ENCODE measurements at places on chromosomes 3 and 15. TPM values are rescaled to one million over a fixed set of nuclear protein-coding genes. Genes with fewer than 3 reads are reported as not detected.

DVL3 gene
- total RNA-seq: 38.5 TPM

KBTBD13 gene
- total RNA-seq: not detected

MAPK6 gene
- total RNA-seq: 20.3 TPM

DPPA4 gene
- total RNA-seq: 0.16 TPM

DNA sequence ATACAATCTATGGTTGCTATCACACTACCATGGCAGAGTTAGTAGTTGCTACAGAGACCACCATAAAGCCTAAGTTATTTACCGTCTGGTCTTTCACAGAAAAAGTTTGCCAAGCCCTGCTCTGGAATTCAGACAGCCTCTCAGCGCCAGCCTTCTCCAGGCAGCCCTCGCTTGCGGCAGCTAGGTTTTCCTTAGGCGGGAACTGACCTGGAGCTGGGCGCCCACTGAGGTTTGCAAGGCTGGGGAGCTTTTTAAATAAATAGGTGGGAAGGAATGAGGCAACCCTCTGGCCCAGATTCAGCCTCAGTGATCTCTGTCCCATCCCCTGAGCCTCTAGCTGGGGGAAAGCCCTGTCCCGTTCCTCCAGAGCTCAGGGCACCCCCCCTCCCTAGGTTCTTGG lies 1.2 kb downstream of the CTSH start:
- peak overlapping the region; percentile 58 for H3K4me3 ChIP-seq
- H3K36me3 ChIP-seq: no peaks in the 10 kb centered on the region
- DNase-seq: no peak
- peak overlapping the region; percentile 62 for H3K27ac ChIP-seq

GRCh38 chr3:140570602-140571001 lies 107.3 kb upstream of the TRIM42 start:
- H3K27ac ChIP-seq: no peak overlapping the region
- no peak overlapping the region for H3K4me3 ChIP-seq
- DNase-seq: no peak
- H3K27me3 ChIP-seq: no peaks in the 10 kb centered on the region

- no peaks in the 10 kb centered on the region for H3K4me1 ChIP-seq
- DNase-seq: no peak
- no peak overlapping the region for H3K27ac ChIP-seq
- no peaks in the 10 kb centered on the region for H3K36me3 ChIP-seq
- H3K27me3 ChIP-seq: no peaks in the 10 kb centered on the region
Observed at GRCh38 chr15:46301826-46302225, 667.0 kb downstream of the SQOR start.

GRCh38 chr3:44661189-44661588 lies 12.7 kb downstream of the ZNF35 start:
- H3K4me1 ChIP-seq: no peaks in the 10 kb centered on the region
- no peaks in the 10 kb centered on the region for H3K27me3 ChIP-seq
- H3K36me3 ChIP-seq: peaks cover 45% of the 10 kb centered on the region
- DNase-seq: no peak

DNA sequence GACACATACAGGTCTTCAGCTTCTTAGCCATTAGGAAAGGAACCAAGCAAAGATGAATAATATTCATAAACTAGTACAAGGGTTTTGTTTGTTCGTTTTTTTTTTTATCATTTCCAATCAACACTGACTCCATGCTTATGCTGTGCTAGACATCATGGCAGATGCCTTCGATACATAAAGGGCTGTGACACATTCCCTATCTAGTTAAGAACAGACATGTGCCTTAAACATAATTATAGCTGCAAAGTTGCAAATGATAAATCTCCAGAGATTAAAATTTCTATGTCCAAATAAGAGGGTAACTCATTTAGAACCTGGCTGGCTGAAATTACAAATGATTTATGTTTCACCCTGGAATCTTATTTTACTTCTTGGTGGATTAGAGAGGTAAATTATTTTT lies 386.4 kb downstream of the LSAMP start:
- H3K4me1 ChIP-seq: no peaks in the 10 kb centered on the region
- no peak overlapping the region for H3K4me3 ChIP-seq
- DNase-seq: no peak
- no peaks in the 10 kb centered on the region for H3K36me3 ChIP-seq
- H3K27ac ChIP-seq: no peak overlapping the region

DNA sequence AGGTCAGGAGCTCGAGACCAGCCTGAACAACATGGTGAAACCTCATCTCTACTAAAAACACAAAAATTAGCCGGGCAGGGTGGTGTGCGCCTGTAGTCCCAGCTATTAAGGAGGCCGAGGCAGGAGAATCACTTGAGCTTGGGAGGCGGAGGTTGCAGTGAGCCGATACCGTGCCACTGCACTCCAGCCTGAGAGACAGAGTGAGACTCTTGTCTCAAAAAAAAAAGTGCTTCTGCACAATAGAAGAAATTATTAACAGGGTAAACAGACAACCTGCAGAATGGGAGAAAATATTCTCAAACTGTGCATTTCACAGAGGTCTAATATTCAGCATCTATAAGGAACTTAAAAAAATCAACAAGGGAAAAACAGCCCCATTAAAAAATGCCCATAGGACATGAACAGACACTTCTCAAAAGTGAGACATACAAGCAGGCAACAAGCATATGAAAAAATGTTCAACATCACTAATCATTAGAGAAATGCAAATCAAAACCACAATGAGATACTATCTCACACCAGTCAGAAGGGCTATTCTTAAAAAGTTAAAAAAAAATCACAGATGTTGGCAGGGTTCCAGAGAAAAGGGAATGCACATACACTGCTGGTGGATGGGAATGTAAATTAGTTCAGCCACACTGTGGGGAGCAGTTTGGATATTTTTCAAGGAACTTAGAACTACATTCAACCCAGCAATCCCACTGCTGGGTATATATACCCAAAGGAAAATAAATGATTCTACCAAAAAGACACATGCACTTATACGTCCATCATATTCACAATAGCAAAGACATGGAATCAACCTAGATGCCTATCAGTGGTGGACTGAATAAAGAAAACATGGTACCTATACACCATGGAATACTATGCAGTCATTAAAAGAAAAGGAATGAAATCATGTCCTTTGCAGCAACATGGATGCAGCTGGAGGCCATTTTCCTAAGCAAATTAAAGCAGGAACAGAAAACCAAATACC lies 75.5 kb downstream of the MSL2 start:
- no peaks in the 10 kb centered on the region for H3K4me1 ChIP-seq
- H3K4me3 ChIP-seq: no peak overlapping the region
- H3K36me3 ChIP-seq: no peaks in the 10 kb centered on the region
- H3K27me3 ChIP-seq: no peaks in the 10 kb centered on the region
- no peak overlapping the region for H3K27ac ChIP-seq

DNA sequence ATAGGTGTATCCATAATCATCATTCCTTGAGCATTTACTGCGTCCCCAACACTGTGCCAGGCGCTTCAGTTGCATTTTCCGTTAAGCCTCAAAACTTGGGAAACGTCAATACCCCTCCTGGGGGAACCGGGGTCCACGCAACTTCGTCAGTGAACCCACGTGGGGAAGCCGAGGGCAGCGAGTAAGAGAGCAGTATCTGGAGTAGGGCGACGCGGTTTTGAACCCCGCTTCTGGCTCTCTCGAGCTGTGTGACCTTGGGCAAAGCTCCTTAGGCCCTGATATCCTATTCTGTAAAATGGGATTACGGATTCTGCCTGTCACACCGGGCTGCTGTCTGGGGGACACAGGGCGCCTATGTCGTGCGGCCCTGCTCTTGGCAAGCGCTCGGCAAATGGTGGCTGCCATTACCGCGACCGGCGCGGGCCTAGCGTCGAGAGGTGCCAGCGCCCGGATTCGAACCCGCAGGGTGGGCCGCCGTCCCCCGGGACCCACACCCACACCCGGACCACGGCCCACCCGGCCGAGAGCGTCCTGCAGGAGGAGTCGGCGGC lies 590 bp downstream of the POLG start:
- peaks cover 32% of the 10 kb centered on the region for H3K36me3 ChIP-seq
- peak; percentile 66 for DNase-seq
- H3K27me3 ChIP-seq: no peaks in the 10 kb centered on the region
- peak overlapping the region; percentile 86 for H3K4me3 ChIP-seq
- peaks cover 53% of the 10 kb centered on the region for H3K4me1 ChIP-seq
- H3K27ac ChIP-seq: peak overlapping the region; percentile 94

GRCh38 chr3:50554553-50554952 lies 13.0 kb downstream of the C3orf18 start:
- H3K27me3 ChIP-seq: no peaks in the 10 kb centered on the region
- no peaks in the 10 kb centered on the region for H3K36me3 ChIP-seq
- no peak for DNase-seq
- no peaks in the 10 kb centered on the region for H3K4me1 ChIP-seq
- H3K27ac ChIP-seq: no peak overlapping the region

DNA sequence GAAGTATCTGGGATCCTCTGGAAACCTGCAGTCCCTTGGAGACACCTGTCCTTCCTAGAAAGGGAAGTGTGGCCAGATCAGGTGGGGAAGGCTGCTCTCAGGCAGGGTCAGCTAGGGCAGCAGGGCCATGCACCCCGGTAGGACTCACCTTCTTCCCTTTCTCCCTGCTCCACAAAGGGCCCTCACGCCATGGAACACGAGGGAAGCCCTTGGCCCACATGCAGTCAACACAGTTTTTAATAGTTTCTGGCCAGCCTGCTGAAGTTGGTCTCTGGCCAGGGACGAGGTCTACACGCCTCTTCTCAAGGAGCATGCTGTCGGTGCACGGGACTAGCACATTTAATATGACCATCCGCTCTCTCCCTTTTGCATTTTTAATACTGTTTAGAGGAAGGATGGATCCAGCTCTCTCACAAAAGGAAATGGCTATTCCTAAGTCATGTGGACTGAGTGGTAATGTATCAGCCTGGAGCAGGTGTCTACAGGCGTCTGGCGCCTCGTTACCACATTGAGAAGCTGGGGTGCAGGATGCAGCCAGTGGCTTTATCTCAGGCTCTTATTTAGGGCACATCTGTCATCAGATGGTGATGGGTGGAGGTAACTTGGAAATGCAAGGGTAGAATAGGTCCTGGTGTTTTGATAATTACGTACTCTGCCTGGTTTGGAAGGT lies 153.9 kb downstream of the KLF13 start:
- H3K27me3 ChIP-seq: peaks cover 15% of the 10 kb centered on the region
- no peaks in the 10 kb centered on the region for H3K36me3 ChIP-seq
- H3K4me1 ChIP-seq: peaks cover 4% of the 10 kb centered on the region
- no peak overlapping the region for H3K4me3 ChIP-seq
- peak; percentile 63 for DNase-seq

DNA sequence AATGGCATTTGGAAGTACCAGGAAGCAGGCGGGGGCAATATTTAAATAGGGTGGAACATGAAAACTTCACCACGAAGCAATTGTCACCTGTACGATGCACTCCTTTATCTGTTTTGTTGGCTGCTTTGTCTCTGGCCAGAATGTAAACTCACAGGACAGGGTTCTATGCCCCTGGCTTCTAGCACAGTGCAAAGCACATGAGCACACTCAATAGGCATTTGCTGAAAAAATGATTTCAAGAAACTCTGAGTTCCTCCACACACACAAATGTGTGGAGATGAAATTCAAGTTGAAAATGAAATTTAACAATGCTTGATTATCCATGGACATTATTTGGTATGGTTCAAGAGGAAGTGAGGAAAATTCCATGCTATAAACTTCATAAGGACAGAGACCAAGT lies 229.6 kb upstream of the FEZF2 start:
- H3K27ac ChIP-seq: no peak overlapping the region
- H3K4me1 ChIP-seq: no peaks in the 10 kb centered on the region
- no peak for DNase-seq

GRCh38 chr3:51874889-51875288 lies 512 bp downstream of the IQCF5 start:
- no peak for DNase-seq
- H3K4me3 ChIP-seq: no peak overlapping the region
- no peaks in the 10 kb centered on the region for H3K4me1 ChIP-seq
- no peaks in the 10 kb centered on the region for H3K36me3 ChIP-seq
- H3K27me3 ChIP-seq: no peaks in the 10 kb centered on the region

- no peaks in the 10 kb centered on the region for H3K4me1 ChIP-seq
- H3K27ac ChIP-seq: no peak overlapping the region
- H3K36me3 ChIP-seq: no peaks in the 10 kb centered on the region
- no peaks in the 10 kb centered on the region for H3K27me3 ChIP-seq
- DNase-seq: no peak
Observed at GRCh38 chr3:17459470-17459993, 282.9 kb downstream of the TBC1D5 start.

- no peak overlapping the region for H3K27ac ChIP-seq
- H3K36me3 ChIP-seq: no peaks in the 10 kb centered on the region
- no peaks in the 10 kb centered on the region for H3K27me3 ChIP-seq
- H3K4me3 ChIP-seq: no peak overlapping the region
- no peaks in the 10 kb centered on the region for H3K4me1 ChIP-seq
- no peak for DNase-seq
Observed at GRCh38 chr3:61414456-61414855, 146.9 kb upstream of the PTPRG start.
